A549 treated with CpdA at 1 μM for 4 hours (cell line): ENCODE measurements at places on chromosomes 3 and 15. TPM values are rescaled to one million over a fixed set of nuclear protein-coding genes. Genes with fewer than 3 reads are reported as not detected.

The FRMD5 gene
- 3.4 to 4.8 TPM (median 3.7 TPM) in 5 replicates for total RNA-seq

The SEMA6D gene
- not detected in 5 replicates for total RNA-seq

The ILDR1 gene
- not detected in 5 replicates for total RNA-seq

The SPINT1 gene
- 0.82 to 1.1 TPM (median 0.92 TPM) in 5 replicates for total RNA-seq

The GOLGA8Q gene
- 0.10 to 0.38 TPM in 2 of 5 replicates, not detected in the others for total RNA-seq
